ENCODE measurements at places on chromosomes 6 and 20. TPM values are rescaled to one million over a fixed set of nuclear protein-coding genes. Genes with fewer than 3 reads are reported as not detected.

TNF gene
- total RNA-seq = 6.6 TPM

KIAA0408 gene
- total RNA-seq = 6.8 TPM

GRM1 gene
- total RNA-seq = not detected

HMGCLL1 gene
- 0.83 TPM for total RNA-seq

ECT2L gene
- total RNA-seq = 0.14 TPM

FAM83D gene
- 48.3 TPM for total RNA-seq

C20orf144 gene
- 0.09 TPM for total RNA-seq

Data from mucosa of gallbladder (tissue), 1 donor.